ENCODE measurements at places on chromosomes 5 and 9.

DNA sequence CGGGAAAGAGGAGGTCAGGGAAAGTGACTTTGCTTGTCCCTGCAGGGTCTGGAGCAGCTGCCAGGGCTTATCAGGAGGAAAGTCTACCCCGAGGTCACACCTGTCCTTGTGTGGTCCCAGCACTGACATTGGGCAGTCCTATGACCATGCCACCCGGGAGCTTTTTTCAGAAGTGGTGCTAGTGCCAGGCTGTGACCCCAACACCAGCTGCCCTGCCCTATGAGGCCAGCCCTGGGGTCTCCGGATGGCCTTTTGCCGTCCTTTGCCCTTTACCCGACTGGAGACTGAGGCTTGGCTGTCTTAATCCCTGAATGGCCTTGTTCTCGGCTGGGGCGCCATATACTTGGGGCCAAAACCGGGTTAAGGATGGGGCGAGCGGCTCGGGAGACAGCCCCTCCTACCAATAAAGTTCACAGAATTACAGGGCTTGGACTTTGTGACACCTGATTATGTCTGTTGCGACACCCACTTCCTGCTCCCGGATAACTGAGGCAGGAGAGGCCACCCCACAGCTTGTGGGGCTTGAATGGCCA is 22.2 kb upstream of the SLC9A3 start:
- DNase-seq, result no peak

DNA sequence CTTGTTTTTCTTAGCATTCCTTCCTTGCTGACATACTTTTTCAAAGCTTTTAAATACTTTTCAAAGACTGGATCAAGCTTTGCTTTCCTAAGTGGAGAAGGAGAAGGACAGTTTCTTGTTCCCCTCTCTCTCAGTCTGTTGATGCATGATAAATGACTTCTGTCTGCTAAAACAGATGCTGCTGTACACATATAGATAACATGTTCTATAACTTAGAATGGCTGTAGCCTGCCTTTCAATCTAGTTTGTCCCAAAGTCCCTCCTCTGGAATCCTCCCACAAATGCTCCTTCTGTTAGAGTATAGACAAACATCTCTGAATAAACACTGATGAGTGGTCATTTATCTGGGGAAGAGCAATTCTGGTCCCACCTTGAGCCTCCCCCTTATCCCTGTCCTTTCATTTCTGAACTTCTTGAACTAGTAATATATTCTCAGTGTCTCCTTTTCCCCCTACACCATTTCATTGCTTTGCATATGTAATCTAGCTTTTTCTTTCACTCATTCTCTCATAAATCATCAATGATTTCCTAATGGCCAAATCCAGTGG is 5.4 kb upstream of the HEMGN start:
- no peak for DNase-seq

DNA sequence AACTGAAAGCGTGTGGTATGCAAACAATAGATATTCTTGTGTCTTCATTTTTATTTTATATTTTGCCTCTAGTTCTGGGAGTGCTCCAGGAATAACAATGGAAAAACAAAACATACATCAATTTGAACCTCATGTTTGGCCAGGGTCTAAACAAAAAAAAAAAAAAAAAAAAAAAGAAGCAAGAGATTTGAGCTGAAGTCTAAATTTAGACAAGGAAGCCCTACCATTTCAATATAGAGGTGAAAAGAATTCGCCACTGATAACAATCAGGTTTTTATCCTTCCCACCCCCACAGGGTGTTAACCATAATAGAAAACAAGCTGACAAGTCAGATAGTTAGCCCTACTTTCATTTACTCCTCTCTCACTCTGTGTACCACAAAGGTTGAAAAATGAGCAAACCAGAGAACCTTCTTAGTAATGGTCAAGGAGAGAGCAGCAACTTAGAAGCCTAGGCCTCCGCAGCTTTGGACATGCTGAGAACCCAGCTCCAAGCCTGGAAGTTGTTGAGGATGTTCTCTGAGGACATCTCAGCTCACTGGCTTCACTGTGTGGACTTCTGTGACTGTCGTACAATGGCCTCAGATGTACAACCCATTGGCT is 118.2 kb upstream of the HMHB1 start:
- no peak for DNase-seq

- DNase-seq, result peak; percentile 10
These were observed 86.5 kb upstream of the NR5A1 start for GRCh38 chr9:124593651-124594058.

GRCh38 chr5:82355496-82355895 is 77.3 kb upstream of the RPS23 start:
- DNase-seq, result no peak

DNA sequence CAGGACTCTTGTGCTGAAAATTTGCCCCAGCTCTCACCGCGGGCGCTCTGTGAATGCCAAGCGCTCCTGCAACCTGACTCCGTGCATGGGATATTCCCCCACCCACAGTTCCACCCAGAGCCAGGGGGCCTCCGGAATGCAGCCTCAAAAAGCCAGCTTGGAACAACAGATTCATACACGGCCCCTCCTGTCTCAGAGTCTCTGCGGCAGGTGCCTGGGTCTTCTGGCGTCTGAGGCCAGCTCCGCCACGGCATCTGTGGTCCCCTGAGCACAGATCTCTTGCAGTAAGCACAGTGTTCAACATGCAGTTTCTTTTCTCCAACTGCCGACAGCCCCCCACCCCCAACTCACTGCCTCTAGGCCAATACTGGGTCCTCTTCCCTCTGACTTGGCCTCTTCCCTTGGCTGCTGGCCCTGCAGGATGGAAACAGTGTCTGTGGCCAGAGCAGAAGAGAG is 355.7 kb upstream of the IRX2 start:
- DNase-seq, result no peak

- no peak for DNase-seq
These were observed 202.5 kb upstream of the SLC27A6 start for GRCh38 chr5:128762661-128763306.

GRCh38 chr5:7467179-7467578 is 71.2 kb downstream of the ADCY2 start:
- DNase-seq, result no peak

DNA sequence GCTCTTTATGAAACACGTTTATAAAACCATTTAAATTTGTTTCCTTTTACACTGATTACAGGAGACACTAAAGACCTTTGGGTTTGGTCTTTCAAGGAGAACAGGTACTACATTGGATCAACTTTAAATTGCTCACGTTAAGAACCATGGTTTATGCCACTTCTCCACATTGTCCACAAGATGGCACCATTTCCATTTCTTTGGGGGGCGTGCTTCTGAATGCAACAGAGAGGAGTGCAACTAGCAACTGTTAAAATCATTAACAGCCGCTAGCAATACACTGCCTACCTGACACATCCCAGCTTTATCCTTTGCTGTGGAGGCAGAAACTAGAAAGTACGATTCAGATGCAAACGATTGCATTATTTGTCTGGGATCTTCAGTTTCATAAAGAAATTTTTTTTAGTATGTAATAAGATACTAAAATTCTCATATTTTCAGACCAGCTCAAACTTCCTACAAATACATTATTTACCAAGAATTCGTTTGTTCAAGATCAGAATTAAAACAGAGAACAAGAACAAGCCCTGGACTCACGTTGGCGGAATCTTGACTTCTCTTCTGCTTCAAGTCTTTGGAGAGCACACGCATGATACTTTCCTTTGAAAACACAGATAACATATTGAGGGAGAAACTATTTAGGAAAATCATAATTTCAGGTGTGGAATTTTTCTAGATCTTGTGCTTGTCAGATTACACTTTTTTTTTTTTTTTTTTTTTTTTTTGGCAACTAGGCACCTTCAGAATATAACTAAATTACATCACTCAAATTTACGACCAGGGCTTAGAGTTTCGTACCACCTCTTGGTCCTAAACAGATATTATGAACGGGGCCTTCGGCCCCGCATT is 702 bp downstream of the CDC20B start:
- DNase-seq, result peak; percentile 65

DNA sequence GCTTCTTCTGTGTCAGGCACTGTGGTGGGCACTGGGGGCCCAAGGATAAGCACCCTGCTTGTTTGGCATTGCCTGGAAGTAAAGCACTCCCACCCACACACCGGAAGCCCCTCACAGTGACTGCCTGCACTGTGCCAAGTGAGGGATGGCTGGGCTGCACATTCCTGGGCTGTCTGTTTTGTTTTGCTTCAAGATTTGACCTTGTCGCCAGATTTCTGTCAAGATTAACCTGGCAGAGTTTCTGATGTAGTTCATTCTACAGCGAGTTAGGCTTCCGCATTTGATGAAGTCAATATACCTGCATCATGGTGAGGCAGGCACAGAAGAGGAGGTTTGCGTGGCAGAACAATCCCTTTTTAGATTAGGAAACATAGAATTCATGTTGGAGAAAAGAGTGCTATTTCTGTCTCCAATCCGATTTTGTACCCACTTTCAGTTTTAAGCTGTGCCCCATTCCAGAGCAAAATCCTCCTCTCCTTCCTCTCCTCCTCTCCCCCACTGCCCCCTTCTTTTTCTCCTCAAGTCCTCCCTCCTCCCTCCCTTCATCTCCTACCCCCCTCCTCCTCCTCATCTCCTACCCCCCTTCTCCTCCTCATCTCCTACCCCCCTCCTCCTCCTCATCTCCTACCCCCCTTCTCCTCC is 14.4 kb upstream of the BOD1 start:
- no peak for DNase-seq

- DNase-seq, result no peak
These were observed 1.2 kb upstream of the ROPN1L start for GRCh38 chr5:10440367-10440990.

- DNase-seq, result no peak
These were observed 57.8 kb downstream of the TTC39B start for GRCh38 chr9:15249042-15249818.

- DNase-seq, result no peak
These were observed 1.2 kb upstream of the GALNT10 start for GRCh38 chr5:154189256-154189818.

DNA sequence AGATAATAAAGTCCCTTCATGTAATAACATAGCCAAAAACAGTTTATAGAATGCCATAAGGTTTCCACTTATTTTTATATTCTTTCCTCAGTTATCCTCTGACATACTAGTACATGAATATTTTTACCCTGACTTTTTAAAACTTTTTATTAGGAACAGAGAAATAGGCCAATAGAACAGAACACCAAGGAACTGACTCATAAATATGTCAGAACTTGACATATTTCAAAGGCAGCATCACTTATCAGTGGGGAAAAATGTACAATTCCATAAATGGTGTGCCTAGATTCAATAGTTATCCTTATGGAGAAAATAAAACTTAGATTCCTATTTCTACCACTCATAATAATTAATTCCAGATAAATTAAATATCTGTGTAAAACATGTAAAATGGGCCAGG is 9.4 kb downstream of the STARD4 start:
- DNase-seq, result no peak

DNA sequence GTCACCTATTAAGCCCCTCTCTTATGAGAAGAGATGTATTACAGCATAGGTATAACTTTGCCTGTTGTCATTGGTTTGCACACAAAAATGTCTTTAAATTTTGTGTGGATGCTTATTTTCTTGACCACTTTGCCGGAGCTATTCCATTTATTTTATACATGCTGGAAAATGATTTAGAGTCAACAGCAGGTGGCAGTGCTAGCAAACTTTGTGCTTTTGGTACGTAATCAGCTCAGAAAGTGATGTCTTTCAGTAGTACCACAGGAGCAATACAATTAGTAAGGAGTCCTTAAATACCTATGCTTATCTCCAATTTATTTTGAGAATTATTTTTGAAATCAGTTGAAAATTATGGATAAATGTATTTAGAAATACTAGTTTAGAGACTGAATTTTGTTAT is 19.8 kb upstream of the NUDT12 start:
- no peak for DNase-seq

- DNase-seq, result no peak
These were observed 136.4 kb downstream of the SLIT3 start for GRCh38 chr5:169164481-169164925.

DNA sequence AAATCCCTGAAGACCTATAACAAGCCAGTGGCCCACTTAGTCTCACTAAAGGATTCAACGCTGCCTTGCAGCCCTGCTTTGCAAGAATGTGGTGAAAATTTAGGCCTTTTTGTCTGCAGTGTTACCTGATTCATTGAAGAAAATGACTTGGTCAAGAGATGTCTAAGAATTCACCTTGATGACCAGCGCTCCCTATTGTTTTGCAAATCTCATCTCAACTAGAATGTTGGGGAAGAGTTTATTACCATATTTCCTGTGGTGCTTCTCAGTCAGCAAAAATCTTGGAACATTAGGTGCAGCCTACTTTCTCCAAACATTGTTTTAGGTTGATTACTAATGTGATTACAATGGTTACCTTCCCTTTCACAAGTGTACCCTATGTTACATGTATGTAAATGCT is 53.5 kb downstream of the PLK2 start:
- DNase-seq, result no peak

- DNase-seq, result peak; percentile 83
These were observed 4.3 kb downstream of the SMIM33 start for GRCh38 chr5:139474890-139475791.

DNA sequence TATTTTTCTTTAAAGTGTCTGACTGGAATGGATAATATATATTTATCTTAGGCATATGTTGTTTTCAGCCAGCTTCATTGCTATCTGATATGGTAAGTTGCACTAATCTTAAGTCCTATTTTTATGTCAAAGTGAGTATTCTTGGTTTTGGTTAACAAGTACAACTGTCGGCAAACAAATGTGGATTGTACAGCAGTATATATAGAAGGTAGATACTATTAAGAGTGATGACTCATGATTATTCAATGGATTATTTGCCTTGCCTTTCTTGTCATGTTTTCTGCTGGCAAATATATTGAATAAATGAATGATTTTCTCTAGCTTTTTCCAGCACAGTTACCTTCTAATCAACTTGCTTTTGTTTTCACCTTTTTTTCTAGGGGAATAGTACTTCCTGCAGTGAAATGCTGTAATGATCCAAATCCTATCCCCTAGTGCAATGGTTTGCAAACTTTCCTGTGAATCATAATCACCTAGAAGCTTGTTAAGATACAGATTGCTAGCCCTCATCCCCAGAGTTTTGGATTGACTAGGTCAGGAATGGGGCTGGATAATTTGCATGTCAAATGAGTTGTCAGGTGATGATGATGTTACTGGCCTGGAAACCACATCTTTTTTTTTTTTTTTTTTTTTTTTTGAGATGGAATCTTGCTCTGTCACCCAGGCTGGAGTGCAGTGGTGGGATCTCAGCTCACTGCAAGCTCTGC is 60.8 kb upstream of the ARRDC3 start:
- DNase-seq, result no peak

- no peak for DNase-seq
These were observed 464.0 kb upstream of the TUSC1 start for GRCh38 chr9:26142201-26142600.

- no peak for DNase-seq
These were observed 9.1 kb downstream of the AFAP1L1 start for GRCh38 chr5:149280802-149281201.
